ENCODE measurements at places on chromosomes 4 and X. TPM values are rescaled to one million over a fixed set of nuclear protein-coding genes. Genes with fewer than 3 reads are reported as not detected.

DNA sequence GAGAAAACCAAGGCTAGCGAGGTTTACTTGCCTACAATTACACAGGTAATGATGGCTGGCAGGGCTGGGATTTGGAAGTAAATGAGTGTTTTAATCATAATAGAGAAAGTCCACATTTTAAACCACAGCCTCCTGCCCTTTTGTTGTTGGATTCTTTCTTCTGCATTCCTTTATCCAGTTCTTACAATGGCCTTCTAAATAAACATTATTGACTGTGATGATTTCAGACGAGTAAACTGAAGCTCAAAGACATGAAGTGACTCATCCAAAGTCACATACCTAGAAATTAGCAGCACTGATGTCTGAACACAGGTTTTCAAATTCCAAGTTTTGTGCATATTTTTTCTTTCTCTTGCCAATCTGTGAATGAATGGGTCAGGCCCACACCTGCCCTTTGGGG is 51.2 kb upstream of the C1QTNF7 start:
- no peak for DNase-seq

DNA sequence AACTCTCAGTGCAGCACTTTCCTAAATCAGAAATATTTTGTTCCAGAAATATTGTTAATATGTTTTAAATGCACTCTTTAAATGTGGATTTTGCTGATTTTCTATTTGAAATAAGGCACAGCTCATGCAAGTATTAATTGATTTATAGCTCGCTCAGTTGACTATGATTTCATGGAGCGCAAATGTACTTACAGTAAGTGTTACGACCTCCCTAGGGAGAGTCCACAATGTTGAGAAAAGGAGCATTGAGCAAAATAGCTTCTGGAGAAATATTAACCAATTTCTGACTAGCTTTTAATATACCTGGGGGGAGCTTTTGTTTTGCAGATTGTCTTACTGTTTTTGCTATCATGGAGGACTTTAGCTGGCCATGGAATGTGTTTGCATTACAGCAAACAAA is 1687.5 kb downstream of the STIM2 start:
- peak; percentile 39 for DNase-seq

DNA sequence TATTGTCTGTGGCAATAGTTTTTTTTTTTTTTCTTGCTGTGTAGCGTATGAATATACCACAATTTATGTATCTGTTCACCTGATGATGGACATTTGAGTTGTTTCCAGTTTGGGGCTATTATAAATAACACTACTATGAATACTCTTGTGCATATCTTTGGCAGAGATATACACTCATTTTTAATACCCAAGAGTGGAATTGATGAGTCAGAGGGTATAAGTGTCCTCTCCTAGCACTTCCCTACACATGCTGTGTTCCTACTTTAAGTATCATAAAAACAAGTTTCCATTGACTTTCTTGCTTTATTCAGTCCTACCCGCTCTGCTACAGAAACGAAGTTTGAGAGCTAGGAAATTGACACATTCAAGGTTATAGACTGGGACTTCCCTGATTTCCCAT is 39.8 kb downstream of the XIAP start:
- no peak for DNase-seq

DNA sequence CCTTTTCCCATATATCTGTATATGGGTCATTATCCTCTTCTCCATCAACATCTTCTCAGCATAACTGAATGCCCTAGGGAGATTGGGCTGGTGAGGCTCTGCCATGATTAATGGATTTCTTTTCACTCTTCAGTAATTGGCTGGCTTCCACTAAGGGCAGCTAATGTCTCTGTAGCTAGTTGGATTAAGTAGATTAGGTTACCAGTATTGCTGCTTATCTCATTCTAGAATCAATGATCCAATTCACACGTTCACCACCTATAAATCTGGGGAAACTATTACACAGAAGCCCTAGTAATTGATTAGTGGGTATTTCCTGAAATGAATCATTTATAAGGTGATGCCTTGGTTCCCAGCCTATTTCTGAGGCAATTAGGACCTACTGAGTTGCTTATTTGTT is 94.8 kb downstream of the KDR start:
- DNase-seq = no peak

GRCh38 chr4:8372506-8372905 is 68.0 kb downstream of the ACOX3 start:
- no peak for DNase-seq

DNA sequence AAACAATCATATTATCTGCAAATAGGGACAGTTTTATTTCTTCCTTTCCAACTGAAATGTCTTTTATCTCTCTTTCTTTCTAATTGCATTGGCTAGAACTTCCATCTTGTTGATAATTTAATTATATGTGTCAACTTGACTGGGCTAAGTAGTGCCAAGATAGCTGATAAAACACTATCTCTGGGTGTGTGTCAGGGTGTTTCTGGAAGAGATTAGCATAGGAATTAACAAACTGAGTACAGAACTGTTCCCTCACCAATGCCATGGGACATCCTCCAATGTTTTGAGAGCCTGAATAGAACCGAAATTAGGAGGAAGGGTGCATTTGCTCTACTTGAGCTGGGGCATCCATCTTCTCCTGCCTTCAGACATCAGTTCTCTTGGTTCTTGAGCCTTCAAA is 1027.2 kb downstream of the FAT4 start:
- DNase-seq = no peak

DNA sequence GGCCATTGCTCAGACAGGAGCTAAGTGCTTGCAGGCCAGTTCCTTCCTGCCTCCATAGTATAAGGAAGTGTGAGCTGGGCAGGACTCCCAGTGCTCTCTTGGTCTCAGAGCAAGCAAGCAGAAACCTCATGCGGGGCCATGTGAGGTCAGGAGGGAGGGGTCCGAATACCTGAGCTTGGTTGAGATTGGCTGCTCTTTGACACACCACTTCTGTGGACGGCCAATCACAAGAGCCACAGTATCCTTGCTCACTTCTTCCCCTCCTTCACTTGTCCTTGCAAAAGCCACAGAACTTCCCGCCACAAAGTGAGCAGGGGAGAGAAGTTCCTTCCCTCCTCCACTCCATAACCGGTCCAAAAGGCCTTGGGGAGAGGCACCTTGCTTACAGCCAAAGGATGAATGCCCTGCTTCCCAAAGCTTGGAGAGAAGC is 56.7 kb downstream of the PRPS1 start:
- DNase-seq = no peak

DNA sequence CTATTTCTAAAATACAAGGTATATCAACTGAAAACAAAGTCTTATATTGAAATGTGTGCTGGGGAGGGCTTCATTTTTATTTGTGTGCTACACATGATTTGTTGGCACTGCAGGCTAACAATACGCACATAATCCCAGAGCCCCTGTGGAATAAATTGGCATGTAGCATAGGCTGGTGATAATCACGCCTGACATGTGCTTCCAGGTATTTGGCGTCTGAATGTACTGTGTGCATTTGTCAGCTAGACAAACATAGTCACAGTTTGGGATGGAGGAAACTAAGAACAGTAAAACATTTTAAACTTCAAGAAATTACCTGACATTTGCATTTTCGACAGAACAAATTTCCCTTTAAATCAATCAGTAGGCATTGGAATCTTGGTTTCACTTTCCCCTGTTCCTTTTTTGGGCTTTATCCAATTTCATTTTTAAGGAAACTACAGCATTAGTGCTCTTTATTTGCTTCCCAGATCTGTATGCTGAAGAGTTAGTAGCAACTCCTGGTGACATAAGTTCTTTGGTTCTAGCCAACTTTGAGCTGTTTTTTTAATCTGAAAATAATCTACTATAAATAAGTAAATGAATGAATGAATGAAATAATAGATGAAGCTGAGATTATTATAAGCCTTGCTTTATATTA is 472.3 kb downstream of the PDHA2 start:
- no peak for DNase-seq

- DNase-seq = peak; percentile 15
Observed at GRCh38 chrX:51894697-51895336, 1.4 kb downstream of the MAGED1 start.

The FAT4 gene
- 12.5 TPM for polyA plus RNA-seq

The TEX13B gene
- polyA plus RNA-seq = not detected

The JCHAIN gene
- 0.93 TPM for polyA plus RNA-seq

All from hindlimb muscle (tissue), 1 donor.